ENCODE measurements at places on chromosomes 16 and 17.

DNA sequence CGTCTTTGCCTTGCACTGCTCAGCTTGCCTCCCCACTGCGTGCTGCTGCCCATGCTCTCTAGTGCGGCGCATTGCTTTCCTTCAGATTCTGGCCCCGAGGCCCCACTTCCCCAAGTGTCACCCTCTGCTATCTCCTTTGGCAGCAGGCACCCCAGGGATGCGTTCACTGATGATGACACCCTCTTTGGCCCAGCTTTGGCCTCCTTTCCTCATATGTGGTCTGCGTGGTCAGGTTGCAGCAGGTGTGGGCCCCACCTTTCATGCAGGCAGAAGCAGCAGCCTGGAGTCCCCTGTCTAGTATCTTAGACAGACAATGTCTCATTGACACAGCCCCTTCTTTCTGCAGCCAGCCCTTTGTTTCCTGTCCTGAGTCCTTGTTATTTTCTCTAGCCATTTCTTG lies 4.8 kb upstream of the CCL3 start:
- H3K4me1 ChIP-seq: no peaks in the 10 kb centered on the region
- no peak overlapping the region for H3K4me3 ChIP-seq
- H3K27ac ChIP-seq: no peak overlapping the region

GRCh38 chr16:17658881-17659280 lies 188.1 kb upstream of the XYLT1 start:
- no peaks in the 10 kb centered on the region for H3K36me3 ChIP-seq
- H3K4me3 ChIP-seq: no peak overlapping the region
- H3K27me3 ChIP-seq: peaks cover 4% of the 10 kb centered on the region
- DNase-seq: no peak

GRCh38 chr16:3095869-3096268 lies 3.2 kb downstream of the ZSCAN10 start:
- H3K4me1 ChIP-seq: peaks cover 16% of the 10 kb centered on the region
- no peak for DNase-seq
- no peaks in the 10 kb centered on the region for H3K36me3 ChIP-seq
- no peak overlapping the region for H3K27ac ChIP-seq
- H3K4me3 ChIP-seq: no peak overlapping the region

DNA sequence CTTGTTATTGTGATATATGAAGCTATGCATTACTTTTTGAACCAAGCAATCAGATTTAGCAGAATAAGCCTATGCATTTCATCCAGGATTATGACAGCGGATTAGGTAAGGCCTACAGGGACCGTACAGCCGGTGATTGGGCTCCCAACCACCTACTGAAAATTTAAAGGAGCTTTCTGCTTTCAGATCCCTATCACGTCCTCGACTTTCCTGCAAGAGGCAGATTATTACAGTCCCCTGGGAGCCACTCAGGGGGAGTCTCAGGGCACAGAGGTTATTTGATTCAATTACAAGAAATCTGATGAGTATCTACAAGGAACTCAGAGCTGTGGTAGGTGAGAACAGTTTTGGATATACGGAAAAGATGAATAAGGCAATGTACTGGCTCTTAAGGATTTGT lies 80.7 kb downstream of the HS3ST3B1 start:
- H3K27me3 ChIP-seq: no peaks in the 10 kb centered on the region
- peak; percentile 25 for DNase-seq
- H3K27ac ChIP-seq: no peak overlapping the region
- H3K36me3 ChIP-seq: no peaks in the 10 kb centered on the region
- no peak overlapping the region for H3K4me3 ChIP-seq
- H3K4me1 ChIP-seq: peaks cover 5% of the 10 kb centered on the region

- no peaks in the 10 kb centered on the region for H3K27me3 ChIP-seq
- no peaks in the 10 kb centered on the region for H3K36me3 ChIP-seq
- H3K4me1 ChIP-seq: no peaks in the 10 kb centered on the region
- no peak for DNase-seq
Measured at GRCh38 chr16:19757026-19757425, 39.0 kb downstream of the IQCK start.

DNA sequence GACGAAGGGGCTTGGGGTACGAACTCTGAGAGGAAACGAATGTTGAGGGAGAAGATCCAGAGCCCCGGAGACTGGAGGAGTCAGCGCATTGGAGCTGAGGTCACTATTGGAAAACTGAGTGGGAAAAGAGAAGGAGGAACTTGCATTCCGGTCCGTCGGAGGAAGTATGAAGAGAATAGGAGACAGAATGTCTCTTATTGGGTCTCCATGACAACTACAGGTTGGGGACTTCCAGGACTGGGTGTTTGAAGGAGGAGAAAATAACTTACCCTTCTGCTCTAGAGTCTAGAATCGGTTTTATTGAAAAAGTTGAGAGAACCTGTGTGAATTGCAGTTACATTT lies 537 bp downstream of the GOSR1 start:
- peak overlapping the region; percentile 98 for H3K27ac ChIP-seq
- no peak for DNase-seq
- H3K27me3 ChIP-seq: peaks cover 3% of the 10 kb centered on the region
- H3K36me3 ChIP-seq: no peaks in the 10 kb centered on the region
- H3K4me1 ChIP-seq: peaks cover 8% of the 10 kb centered on the region

DNA sequence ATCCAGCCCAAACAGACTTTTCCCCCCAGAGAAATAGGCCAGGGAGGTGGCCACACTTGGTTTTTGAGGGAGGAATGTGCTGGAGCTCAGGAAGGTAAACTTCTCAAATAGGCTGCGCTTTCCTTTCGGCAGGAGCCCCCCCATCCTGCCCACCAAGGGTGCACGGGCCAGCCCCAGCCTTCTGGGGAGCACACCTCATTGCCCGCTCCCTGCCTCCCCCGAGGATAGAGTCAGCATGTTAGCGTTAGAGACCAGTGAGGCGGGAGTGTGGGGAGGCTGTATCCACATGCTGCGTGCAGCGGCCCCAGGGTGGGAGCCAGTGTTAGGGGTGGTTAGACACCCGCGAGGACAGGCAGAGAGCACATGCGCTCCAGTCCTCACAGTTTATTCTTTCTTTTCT lies 42.3 kb downstream of the PIPOX start:
- no peak overlapping the region for H3K4me3 ChIP-seq
- DNase-seq: no peak
- H3K36me3 ChIP-seq: peaks cover 9% of the 10 kb centered on the region

GRCh38 chr17:31588034-31588433 lies 196.6 kb downstream of the RAB11FIP4 start:
- DNase-seq: no peak
- no peaks in the 10 kb centered on the region for H3K4me1 ChIP-seq
- no peak overlapping the region for H3K4me3 ChIP-seq
- no peak overlapping the region for H3K27ac ChIP-seq
- no peaks in the 10 kb centered on the region for H3K36me3 ChIP-seq

DNA sequence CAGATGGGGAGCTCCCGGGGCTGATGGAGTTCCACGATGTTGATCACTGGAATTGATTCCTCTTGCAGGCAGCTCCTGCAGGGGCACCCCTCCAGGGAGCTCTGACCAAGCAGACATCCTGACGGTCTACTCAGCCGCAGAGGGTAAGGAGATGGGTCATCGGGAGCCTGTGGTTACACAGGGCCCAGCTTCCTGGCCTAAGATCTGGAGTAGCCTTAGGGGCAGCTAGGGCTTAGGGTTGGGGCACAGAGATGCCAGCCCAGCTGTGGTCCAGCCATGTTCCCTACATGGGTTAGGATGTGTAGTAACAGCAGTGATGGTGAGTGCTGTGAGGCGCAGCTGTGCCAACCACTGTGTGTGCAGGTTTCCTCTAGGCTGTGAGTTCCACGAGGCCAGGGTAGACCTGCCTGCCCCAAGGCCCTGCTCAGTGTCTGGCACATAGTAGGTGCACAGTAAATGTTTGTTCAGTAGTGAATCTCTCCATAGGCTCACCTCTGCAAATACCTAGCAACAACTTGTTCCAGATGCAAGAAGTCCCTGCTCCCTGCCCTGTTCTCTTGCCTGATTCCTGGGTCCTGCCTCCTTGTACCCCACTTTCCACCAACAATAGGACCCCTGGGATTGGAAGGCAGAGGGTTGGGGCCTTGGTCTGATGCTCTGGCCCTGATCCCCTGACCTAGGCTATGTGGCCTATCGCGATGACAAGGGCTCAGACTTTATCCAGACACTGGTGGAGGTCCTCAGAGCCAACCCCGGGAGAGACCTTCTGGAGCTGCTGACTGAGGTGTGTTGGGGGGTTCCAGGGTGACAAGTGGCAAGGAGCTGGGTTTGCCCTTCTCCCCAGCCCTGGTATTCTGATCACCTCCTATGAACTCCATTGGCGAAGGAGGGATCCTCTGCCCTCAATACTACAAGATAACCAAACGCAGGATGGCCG lies 13.7 kb downstream of the ZNF213 start:
- peak overlapping the region; percentile 49 for H3K4me3 ChIP-seq
- no peaks in the 10 kb centered on the region for H3K36me3 ChIP-seq
- H3K27ac ChIP-seq: no peak overlapping the region
- no peak for DNase-seq
- H3K4me1 ChIP-seq: peaks cover 10% of the 10 kb centered on the region
- peaks cover 29% of the 10 kb centered on the region for H3K27me3 ChIP-seq

DNA sequence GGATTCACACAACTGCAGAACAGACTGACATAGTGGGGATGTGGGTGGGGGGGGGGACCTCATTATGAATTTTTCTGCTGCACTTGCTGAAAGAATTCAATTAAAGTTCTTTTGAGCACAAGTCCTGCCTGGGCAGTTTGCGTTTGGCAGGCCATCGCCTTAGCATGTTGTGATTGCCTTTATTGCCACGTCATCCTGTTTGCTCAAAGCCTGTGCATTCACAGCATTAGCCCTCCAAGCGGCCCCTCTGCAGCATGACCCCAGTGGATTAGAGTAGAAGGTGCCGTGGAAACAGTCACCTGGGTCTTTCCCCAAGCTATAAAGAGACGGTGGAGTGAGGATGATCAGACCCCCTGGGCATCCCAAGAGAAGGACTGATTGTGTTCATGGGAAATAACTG lies 17.2 kb downstream of the MSI2 start:
- H3K27ac ChIP-seq: no peak overlapping the region
- no peak overlapping the region for H3K4me3 ChIP-seq
- no peak for DNase-seq

DNA sequence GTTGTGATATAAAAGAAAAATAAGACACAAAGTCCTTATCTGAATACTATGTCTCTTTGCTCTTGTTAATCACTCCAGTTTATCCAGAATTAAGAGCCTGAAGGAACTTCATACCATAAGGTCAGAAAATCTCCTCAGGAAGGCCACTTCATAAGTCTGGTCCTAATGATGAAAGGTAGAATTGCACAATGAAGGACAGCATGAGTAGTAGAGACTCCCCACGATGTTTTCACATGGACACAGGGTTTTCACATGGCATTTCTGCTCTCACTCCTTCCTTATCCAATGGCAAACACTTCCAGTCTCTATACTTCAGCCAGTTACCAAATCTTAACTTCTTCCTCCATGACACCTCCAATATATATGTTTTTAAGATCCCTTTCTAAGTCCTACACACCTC lies 10.2 kb upstream of the C17orf78 start:
- no peak overlapping the region for H3K4me3 ChIP-seq
- H3K36me3 ChIP-seq: no peaks in the 10 kb centered on the region
- H3K27me3 ChIP-seq: peaks cover 5% of the 10 kb centered on the region
- no peak overlapping the region for H3K27ac ChIP-seq
- DNase-seq: no peak

DNA sequence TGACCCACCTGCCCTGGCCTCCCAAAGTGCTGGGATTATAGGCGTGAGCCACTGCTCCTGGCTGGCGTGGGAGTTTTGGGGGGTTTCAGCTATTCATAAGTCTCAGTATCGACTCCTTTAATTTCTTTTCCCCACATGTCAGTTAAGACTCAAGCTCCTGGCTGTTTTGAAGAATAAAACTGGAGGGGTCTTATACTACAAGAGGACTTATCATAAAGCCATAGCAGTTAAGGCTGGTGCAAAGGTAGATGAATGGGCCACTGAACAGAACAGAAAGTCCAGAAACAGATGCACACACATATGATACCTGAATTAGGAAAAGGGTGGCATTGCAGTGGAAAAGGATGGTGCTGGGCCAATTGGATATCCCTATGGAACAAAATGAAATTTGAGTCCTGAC lies 47.4 kb downstream of the TBX4 start:
- H3K27me3 ChIP-seq: no peaks in the 10 kb centered on the region
- DNase-seq: no peak
- no peak overlapping the region for H3K4me3 ChIP-seq
- H3K27ac ChIP-seq: no peak overlapping the region
- no peaks in the 10 kb centered on the region for H3K4me1 ChIP-seq

DNA sequence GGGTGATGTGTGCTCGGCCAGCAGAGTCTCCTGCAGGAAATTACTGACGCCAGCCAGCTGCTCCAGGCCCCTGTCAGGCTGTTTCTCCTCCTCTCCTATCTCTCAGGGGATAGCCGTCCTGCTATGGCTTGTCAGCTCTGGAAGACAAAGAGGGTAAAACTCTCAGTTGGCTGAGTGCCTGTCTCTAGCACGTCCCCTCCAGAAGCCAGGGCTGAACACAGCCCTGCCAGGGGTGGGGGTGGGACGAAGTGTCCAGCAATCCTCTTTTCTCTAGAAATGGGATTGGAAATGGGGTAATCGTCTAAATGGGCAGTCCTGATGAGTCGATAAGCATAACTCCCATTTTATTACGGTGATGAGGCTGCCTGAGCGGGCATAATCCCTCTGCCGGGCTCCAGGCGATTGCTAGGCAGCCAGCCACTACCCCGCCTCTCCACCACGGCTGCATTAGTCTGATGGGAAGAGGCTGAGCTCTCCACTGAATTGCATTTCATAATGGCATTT lies 89.1 kb upstream of the GNAO1 start:
- peak overlapping the region; percentile 83 for H3K4me3 ChIP-seq
- H3K27me3 ChIP-seq: peaks cover 10% of the 10 kb centered on the region
- H3K36me3 ChIP-seq: no peaks in the 10 kb centered on the region
- peak overlapping the region; percentile 99 for H3K27ac ChIP-seq

GRCh38 chr16:19919142-19919541 lies 34.5 kb upstream of the GPRC5B start:
- no peak overlapping the region for H3K27ac ChIP-seq
- no peak overlapping the region for H3K4me3 ChIP-seq
- no peak for DNase-seq
- no peaks in the 10 kb centered on the region for H3K4me1 ChIP-seq

DNA sequence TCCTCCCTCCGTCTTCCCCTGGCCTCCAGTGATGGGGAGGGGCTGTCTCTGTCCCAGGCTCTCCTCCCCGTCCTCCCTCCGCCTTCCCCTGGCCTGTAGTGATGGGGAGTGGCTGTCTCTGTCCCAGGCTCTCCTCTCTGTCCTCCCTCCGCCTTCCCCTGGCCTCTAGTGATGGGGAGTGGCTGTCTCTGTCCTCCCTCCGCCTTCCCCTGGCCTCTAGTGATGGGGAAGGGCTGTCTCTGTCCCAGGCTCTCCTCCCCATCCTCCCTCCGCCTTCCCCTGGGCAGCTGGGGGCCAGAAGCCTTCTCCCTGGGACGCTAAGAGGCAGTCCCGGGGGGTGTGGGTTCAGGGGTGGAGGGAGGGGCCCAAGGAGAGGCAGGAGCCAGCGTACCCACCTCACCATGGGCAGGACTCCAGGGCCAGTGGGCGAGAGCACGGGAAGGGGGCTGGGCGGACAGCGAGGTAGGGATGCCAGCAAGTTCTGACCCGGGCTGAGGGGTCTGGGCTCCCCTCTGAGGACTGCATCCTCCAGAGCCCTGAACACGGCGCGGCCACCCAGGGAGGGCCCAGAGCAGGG lies 14.8 kb downstream of the UTS2R start:
- DNase-seq: no peak
- no peak overlapping the region for H3K27ac ChIP-seq
- no peaks in the 10 kb centered on the region for H3K36me3 ChIP-seq
- H3K27me3 ChIP-seq: peaks cover 5% of the 10 kb centered on the region
- no peak overlapping the region for H3K4me3 ChIP-seq
